ENCODE measurements at places on chromosomes 3 and 15.

DNA sequence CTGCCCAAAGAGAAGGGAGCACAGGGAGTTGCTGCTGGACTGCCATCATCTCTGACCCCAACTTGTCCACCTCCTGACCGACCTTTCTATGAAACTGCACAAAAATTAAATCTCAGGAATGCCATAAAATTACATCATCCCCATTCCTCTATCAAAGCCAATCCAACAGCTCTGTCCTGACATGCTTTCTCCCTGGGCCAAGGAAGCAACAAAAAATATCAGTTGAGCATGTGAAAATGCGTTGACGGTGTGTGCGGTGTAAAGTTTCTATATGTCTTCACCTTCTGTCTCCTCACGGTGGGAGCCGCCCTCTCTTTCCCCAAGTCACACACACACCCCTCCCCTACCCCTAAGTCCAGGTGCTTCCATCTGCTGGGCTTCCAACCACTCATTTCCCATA is 3.6 kb upstream of the ZNF774 start:
- no peak for DNase-seq

- no peak for DNase-seq
Observed at GRCh38 chr3:175941352-175941751, 1082.2 kb downstream of the NAALADL2 start.

DNA sequence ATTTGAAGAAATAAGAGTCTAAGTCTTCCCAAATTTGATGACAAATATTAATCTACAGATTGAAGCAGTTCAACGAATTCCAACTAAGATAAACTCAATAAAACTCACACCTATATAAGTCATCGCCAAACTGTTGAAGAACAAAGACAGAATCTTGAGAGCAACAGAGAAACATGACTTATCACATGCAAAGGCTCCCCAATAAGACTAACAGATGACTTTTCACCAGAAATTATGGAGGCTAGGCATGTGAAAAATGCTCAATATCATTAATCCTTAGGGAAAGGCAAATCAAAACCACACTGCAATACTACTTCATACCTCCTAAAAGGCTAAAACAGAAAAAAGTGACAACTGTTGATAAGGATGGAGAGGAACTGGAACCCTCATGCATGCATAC is 517.6 kb upstream of the SUCLG2 start:
- no peak for DNase-seq

DNA sequence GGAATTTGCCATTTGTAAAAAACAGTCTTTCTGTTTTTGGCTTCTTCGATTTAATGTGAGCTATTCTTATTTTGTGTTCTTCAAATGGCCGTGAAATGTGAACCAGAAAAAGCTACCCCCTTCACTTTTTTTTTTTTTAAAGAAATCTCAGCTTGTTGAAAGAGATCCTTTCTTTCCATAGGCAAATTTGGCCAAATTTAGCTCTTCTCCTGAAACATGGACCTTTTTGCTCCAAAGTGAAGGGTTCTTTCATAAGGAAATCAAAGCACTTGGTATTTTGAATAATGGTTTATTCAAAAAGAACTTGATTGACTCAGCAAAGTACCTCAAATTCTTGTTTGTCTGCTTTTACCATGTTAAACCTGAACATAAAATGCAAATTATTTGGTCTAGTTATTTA is 10.1 kb downstream of the RCN2 start:
- no peak for DNase-seq

GRCh38 chr15:41979493-41980266 is 7.3 kb upstream of the EHD4 start:
- no peak for DNase-seq

GRCh38 chr3:20230954-20231353 is 44.9 kb upstream of the SGO1 start:
- DNase-seq: no peak

GRCh38 chr3:136862617-136863322 is 762 bp downstream of the NCK1 start:
- peak; percentile 23 for DNase-seq

DNA sequence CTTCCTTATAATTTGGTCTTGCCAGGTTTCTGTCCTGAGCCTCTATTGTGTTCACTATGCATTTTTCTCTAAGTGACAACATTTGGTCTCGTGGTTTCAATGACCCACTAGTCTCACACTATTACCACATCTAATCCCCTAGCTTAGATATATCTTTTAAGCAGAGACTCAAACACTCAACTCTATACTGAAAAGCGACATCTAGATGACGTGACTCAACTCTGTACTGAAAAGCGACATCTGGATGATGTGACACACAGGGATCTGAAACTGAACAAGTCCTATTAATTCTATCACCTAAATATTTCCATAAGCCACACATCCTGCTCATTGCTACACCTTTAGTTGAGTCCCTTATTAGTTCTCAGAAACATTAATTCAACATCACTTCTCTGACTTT is 141.7 kb upstream of the MBNL1 start:
- DNase-seq: no peak

- no peak for DNase-seq
Observed at GRCh38 chr3:55144015-55144673, 216.3 kb upstream of the LRTM1 start.

DNA sequence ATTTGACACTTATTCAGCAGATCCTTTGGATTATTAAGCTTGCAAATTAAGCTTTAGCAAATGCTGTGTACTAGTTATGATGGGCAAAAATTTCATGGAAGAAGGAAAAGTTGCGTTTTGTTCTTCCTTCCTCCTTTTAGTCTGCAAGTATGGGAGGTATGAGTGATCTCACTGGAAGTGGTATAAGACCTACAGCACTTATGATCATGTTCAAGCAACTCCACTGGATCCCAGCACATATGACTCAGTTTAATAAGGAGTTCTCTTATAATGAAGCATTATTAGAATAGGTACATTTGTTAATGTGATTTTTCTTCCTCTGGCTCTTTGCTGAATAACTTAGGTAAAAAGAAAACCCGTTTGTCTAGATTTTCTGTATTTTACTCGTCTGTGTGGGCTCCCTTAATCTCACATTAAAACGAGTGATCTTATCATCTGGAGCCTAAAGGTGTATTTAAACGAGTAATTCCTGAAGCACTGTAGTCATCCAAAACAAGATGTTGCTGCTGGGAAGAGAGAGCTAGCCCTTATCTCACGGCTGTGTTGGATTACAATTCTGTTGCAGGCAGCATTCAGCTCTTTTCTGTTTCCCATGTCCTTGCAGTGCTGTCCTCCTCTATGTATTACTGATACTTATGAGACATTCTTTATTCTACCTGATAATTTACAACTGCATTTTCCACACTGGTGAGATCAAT is 264.9 kb downstream of the GBE1 start:
- DNase-seq: no peak

GRCh38 chr15:66598095-66598815 is 32.5 kb upstream of the LCTL start:
- DNase-seq: no peak

- no peak for DNase-seq
Observed at GRCh38 chr3:57038466-57039164, 21.8 kb upstream of the SPATA12 start.

DNA sequence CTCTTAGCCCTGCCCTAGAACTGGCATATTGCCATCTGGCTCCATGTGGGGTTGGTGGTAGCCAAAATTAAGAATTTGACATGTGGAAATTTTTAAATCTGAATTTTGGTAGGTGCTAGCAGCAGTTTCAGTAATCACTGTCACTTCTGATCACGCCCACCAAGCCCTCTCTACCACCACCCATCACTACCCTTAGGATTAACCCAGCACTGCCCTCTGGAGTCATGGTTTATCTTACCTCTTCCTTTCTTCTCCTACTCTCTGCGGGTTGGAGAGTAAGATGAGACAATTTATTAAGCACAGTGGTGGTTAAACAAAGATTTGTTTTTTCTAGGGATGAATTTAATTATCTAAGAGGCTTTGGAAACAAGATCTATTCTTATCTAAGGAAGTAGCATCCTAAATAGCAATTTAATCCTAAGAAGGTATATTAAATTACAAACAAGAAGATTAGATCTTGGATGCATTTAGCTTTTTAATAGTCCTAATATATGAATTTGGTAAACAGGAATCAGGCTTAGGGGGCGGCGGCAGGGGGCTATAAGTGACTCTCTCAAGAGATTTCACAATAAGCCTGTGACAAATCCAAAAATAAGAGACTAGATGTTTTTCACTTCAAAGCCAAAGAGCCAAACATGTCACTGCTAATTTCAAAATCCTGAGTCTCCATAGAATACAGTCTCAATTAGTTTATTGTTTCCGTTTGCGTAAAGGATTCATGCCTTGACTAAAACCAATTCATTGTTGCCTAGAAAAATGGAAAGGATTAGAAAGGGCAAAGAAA is 498.4 kb upstream of the UBE2E2 start:
- DNase-seq: no peak

DNA sequence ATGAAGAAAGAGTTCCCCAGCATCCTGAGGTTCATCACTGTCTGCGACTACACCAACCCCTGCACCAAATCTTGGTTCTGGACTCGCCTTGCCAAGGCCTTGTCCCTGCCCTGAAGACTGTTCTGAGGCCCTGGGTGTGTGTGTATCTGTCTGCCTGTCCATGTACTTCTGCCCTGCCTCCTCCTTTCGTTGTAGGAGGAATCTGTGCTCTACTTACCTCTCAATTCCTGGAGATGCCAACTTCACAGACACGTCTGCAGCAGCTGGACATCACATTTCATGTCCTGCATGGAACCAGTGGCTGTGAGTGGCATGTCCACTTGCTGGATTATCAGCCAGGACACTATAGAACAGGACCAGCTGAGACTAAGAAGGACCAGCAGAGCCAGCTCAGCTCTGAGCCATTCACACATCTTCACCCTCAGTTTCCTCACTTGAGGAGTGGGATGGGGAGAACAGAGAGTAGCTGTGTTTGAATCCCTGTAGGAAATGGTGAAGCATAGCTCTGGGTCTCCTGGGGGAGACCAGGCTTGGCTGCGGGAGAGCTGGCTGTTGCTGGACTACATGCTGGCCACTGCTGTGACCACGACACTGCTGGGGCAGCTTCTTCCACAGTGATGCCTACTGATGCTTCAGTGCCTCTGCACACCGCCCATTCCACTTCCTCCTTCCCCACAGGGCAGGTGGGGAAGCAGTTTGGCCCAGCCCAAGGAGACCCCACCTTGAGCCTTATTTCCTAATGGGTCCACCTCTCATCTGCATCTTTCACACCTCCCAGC is 2.9 kb downstream of the MYD88 start:
- DNase-seq: no peak

DNA sequence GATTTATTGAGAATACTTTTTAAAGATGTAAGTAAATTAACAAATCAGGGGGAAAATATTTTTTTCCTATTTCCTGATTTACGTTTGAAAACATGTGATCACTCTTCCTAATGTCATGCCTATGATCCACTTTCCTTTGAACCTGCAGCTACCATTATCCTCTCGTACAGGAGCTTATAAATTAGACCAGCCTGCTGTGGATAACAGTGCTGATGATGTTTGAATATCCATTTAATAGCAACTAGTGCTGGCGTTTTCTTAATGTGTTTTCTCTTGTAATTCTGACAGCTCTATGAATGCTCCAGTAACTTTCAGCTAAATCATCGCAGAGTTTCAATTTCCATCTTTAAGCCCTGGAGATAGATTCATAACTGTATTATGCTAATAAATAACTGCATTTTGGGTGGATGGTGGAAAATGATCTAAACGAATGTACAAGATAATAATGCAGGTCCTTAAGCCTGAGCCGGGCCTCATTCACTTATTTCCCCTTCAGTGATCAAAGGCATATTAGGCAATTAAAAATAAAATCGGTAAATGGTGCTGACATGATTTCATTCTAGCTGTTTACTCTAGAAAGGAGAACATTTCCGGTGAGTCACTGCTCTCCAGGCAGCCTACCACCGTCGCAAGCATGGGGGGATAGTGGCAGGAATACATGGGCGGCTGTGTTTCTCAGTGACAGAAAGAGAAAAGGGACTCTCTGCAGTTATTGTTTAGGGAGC is 58.5 kb upstream of the SLC24A5 start:
- no peak for DNase-seq

GRCh38 chr3:67192466-67192865 is 194.4 kb downstream of the KBTBD8 start:
- no peak for DNase-seq

DNA sequence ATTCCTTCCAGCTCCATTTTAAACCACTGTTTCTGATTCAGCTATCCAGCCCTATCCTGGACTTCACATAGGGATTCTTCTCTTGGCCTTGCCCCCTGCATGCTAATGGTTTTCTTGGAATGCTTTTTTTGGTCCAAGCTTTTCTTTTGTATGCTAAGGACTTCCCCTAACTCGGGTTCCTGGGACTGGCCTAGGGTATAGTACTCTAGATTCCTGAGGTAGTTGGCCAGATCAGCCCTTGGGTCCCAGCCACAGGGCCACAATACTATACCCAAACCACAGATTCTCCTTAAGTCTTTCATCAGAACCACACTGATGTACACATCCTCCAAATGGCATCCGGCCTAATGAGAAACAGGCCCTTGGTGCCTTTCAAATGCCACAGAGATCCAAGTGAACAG is 2.8 kb downstream of the FYCO1 start:
- DNase-seq: no peak

GRCh38 chr3:4508048-4508981 is 15.2 kb downstream of the ITPR1 start:
- DNase-seq: no peak

DNA sequence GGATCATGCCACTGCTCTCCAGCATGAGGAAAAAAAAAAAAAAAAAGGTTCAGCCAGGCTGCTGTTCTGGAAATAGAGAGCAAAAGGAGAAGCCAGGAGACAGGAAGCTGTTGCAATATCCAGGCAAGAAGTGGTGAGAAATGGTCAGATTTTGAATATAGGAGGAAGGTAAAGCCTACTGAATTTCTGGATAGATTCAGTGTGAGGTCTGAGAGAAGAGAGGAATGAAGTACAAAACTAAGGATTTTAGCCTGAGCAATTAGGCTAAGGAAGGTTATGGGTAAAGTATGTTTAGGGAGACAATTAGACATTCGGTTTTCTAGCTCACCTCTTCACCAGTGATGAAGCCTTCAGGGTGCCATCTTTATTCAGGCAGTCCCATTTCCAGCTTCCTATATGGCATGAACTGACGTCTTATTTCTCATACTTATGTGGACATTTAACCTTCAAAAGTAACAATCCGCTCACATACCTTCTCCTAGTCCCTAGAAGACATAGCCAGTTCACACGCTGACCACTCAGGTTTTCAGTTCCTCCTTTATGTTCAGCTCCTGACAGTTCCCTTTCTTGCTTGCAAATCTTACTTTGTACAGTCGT is 57.2 kb downstream of the KIF9 start:
- no peak for DNase-seq

DNA sequence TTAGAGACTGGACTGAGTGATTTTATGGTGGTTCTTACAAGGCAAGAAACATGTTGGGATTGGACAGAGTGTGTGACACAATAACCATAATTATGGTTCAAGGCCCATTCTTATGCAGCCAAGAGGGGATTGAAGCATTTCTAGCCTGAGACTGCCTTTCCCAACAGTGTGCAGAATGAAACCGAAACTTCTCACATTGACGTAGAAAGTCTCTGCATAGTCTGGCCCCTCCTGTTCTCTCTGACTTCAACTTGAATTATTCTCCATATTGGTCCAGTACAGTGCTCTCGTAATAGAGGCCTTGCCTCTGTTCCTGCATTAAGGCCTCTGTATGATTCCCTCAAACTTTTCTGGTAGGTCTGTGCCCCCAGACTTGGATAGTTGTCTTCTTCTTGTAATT is 138.3 kb downstream of the DIPK2A start:
- DNase-seq: no peak

- DNase-seq: no peak
Observed at GRCh38 chr3:16216373-16216935, 42.0 kb downstream of the GALNT15 start.
